Heart right ventricle (tissue), 16 donors: ENCODE measurements at places on chromosomes 4 and X.
A peak's percentile ranks its signal among the peaks of the same experiment; 100 is the strongest.

GRCh38 chrX:122119361-122119760 is 1064.7 kb upstream of the GRIA3 start:
- DNase-seq, result no peak

DNA sequence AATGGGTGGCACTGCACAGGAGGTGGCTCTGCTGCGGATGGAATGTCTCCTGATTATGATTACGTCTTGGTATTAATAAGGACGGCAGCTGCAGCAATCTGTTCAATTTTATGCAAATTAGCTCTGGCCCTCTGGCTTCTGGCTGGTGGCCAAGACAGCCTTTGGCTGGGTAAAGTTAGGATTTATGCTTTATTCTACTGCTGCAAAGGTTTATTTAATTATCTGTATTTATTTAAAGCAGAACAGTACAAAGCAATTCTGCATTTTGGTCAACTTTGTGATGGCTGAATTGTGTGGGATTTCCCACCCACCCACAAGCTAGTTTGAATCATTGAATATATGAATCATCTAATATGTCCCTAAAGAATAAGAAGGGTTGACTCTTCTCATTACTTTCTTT is 745.6 kb upstream of the FAM241A start:
- DNase-seq, result peak; percentile 12

- no peak for DNase-seq
Measured at GRCh38 chr4:67568820-67569219, 10.3 kb downstream of the STAP1 start.

DNA sequence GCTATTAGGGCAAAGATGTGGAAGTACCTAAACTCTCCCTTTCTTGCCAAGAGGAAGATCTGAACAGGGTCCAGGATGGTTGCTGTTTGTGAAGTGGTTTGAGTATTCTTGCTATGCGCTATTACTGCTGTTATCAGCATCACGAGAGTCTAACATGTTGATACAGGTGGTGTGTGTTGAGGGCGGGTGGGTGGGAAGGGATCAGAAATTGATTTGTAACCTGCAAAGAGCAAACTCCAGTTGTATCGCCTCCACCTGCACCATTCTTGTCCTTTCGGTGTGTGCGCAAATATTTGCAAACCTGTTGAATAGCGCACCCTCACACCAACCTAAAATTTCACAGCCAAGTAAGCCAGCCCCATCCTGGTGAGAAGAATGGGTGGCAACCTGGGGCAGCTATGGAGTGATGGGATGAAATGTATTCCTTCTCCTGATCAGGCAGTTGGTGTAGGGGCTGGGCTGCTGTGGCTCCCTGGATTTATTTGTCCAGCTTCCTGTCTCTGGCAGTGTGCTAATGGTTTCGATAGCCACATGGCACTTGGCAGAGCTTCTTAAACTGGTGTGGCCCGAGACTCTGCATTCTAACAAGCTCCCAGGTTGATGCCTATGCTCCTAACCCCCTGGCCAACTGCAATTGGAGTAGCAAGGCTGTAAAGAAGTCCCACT is 102.6 kb upstream of the SCML1 start:
- DNase-seq, result no peak

DNA sequence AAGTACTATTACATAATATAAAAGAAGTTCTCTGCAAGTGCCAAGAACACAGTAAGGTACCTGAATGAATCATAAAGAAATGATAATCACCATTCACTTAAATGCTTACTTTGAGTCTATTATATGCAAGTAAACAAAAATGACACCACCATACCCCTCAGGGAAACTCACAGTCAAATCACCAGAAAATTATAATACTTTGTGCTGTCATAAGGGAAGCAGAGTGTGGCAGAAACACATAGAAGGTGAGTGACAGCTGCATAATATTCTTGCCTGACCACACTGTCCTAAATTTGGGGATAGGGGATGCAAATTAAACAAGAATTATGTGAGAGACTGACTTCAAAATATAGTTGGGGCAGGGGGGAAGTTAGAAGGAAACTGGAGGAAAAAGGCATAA is 12.9 kb downstream of the CCNI start:
- no peak for DNase-seq

DNA sequence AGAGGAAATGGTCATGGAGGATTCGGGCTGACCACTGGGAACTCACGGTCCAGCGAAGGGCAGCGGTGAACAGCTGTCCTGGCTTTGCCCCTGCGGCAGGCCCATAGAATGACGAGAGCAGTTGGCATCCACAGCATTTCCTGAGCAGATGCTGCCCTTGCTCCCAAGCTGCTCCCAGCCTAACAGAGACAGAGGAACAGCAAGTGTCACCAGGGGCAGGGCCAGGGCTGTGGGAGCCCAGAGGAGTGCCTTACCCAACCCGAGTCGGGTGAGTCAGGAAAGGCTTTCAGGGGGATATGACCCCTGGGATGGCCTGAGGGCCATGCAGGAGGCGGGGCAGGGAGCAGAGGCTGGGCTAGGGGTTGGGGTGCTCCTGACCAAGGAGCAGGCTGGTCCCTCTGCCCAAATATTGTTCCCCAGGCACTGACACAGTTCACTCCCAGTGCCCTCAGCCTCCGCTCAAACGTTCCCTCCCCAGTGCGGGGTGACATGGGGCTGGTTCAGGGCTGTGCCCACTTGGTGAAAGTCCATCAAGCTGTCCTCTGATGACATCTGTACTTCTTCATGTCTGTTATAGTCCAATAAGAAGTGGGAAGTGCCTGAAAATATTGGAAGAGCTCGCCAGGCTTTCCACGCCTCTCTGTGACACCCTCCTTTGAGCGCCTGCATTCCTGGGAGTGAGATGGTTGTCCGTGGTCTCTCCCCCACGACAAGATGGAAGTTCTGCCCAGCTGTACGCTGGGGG is 64.7 kb upstream of the GPR78 start:
- no peak for DNase-seq

DNA sequence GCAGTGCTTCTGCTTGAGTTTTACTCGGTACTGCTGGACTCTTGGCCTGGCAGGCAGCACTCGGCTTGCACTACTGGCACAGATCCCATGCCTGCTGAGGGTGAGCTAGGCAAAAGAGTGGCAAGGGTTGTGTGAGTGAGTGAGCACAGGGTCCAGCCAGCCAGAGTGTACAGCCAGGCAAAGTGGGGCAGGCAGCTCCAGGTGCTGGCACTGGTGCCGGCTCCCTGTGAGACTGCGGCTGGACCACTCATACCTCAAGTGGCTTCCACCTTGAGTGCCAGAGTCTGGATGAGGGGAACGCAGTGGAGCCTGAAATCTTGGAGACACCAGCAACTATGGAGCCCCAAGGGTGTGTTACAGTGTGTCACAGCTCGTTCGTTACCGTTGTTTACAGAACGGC is 1451.9 kb upstream of the AGA start:
- DNase-seq, result no peak
